ENCODE measurements at places on chromosomes 12 and 14.

- DNase-seq: no peak
Measured at GRCh38 chr12:124849382-124849781, 14.3 kb downstream of the SCARB1 start.

DNA sequence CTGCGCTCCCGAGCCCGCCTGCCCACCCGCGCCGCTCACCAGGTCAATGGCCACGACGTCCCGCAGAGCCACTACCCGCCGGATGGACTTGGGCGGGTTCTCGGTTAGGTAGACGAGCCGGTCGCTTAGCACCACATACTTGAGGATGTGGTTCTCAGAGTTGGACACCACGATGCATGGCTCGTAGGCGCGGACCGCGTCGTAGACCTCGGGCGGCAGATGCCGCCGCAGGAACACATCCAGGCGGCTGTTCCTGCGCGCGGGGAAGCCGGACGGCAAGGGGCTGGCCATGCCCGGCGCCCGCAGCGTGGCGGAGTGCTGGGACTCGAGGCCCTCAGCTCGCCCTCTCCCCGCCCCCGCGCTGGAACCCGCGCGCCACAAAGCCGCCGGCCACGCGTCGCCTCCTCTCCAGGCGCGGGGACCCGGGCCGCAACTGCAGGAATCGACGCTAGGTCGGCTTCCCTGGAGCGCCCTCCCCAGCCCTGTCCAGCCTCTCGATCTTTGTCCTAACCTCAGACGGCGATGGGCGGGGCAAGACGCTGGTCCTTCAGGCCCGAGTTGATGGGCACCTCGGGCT lies at the start of gene C12orf56:
TSS of gene C12orf56 (minus strand) at position 484 of the 577 bp plus-strand sequence. CDS start at position 291, 193 bp downstream.
- peak; percentile 33 for DNase-seq

- no peak for DNase-seq
Measured at GRCh38 chr14:51550636-51551035, 101.1 kb upstream of the FRMD6 start.

- peak; percentile 17 for DNase-seq
Measured at GRCh38 chr14:66070542-66071319, 415.4 kb upstream of the CCDC196 start.

GRCh38 chr14:61609191-61609843 lies 86.0 kb upstream of the HIF1A start:
- DNase-seq: peak; percentile 55

DNA sequence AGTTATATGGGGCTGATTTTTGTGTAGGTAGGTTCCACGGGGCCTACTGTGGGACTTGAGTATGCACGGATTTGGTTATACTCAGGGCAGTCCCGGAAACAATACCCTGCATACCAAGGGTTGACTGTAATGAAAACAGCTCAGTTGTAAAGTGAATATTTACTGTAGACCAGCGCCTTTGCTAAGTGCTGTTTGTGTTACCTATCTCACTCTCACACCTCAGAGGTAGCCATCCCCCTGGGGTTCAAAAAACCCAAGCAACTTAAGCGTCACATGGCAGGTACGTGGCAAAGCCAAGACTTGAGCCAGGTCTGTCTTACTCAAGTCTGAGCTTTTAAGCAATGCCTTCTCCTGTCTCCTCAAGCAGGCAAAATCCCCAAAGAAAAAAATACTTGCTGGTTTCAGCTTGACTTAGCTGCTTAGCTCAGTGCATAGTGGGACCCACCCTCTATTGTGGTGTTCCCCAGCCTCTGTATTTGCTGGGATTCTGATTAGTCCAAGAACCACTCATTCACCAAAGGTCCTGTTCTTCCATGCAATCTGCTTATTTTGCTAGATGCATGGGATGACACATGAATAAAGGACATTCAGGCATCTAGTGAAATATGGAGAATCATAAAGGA lies 34.2 kb upstream of the STRN3 start:
- no peak for DNase-seq

GRCh38 chr14:90678420-90678819 lies 137.8 kb downstream of the TTC7B start:
- peak; percentile 40 for DNase-seq

DNA sequence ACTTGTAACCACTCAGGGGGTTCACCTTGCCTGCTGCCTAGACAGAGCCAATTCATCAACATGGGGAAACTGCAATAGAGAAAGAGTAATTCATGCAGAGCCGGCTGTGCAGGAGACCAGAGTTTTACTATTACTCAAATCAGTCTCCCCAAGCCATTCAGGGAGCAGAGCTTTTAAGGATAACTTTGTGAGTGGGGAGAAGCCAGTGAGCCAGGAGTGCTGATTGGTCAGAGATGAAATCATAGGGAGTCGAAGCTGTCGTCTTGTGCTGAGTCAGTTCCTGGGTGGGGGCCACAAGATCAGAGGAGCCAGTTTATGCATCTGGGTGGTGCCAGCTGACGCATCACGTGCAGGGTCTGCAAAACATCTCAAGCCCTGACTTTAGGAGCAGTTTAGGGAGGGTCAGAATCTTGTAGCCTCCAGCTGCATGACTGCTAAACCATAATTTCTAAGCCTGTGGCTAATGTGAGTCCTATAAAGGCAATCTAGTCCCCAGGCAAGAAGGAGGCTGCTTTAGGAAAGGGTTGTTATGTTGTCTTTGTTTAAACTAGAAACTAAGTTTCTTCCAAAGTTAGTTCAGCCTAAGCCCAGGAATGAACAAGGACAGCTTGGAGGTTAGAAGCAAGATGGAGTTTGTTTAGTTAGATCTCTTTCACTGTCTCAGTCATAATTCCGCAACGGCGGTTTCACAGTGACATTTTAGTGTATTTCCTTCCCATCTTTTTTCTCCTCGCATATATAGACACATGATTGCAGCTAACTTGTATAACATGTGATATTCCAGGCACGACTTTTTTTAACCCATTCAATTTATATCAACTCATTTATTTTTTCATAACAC lies 68.9 kb upstream of the NCOR2 start:
- DNase-seq: peak; percentile 57

GRCh38 chr12:93319523-93320050 lies 58.1 kb upstream of the NUDT4 start:
- no peak for DNase-seq

GRCh38 chr14:33836900-33837577 lies 113.8 kb downstream of the EGLN3 start:
- no peak for DNase-seq
